ENCODE measurements at places on chromosomes 7 and 10. TPM values are rescaled to one million over a fixed set of nuclear protein-coding genes. Genes with fewer than 3 reads are reported as not detected.

DPCD gene
- total RNA-seq: not detected

CYP3A7 gene
- total RNA-seq: not detected

DNA sequence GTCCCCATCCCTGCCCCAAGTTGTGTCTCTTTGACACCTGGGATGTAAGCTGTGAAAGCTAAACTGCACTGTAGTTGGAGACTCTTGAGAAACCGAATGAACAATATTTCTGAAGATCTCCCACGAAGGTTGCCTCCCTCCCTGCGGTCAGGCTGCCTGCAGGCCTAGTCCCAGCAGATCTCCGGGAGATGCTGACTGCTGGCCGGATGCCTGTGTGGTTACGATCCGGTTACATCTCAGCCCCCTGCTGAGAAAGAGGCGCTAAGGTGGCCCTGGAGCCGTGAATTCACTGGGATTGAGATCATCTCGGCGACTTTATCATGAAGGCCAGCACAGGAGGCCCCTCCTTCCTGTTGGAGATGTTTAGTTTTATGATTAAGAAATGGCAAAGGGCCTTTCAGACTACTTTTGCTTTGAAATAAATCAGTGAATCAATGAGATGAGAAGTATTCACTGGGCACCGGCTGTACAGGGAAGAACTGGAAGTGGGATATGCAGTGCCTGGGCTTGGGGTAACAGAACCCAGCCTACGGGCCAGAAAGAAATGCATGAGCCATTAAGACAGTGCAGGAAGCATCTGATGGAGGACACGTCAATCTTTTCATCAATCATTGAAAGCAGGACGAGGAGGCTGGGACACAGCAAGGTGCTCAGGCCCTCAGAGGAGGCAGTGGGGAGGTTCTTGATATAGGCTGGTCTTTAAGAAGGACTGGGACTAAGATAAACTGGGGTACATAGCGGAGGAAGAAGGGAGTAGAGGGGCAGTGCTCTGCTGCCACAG is 177.6 kb downstream of the PRKAG2 start:
- DNase-seq: no peak

GRCh38 chr7:88775838-88776237 is 16.3 kb downstream of the ZNF804B start:
- no peak for DNase-seq

GRCh38 chr7:122914812-122915211 is 28.6 kb upstream of the CADPS2 start:
- DNase-seq: no peak
